Fibroblast of skin of left biceps (primary cell): ENCODE measurements at places on chromosomes 13 and 19.

- DNase-seq = no peak
Observed at GRCh38 chr19:41626278-41626677, 596 bp downstream of the CEACAM4 start.

DNA sequence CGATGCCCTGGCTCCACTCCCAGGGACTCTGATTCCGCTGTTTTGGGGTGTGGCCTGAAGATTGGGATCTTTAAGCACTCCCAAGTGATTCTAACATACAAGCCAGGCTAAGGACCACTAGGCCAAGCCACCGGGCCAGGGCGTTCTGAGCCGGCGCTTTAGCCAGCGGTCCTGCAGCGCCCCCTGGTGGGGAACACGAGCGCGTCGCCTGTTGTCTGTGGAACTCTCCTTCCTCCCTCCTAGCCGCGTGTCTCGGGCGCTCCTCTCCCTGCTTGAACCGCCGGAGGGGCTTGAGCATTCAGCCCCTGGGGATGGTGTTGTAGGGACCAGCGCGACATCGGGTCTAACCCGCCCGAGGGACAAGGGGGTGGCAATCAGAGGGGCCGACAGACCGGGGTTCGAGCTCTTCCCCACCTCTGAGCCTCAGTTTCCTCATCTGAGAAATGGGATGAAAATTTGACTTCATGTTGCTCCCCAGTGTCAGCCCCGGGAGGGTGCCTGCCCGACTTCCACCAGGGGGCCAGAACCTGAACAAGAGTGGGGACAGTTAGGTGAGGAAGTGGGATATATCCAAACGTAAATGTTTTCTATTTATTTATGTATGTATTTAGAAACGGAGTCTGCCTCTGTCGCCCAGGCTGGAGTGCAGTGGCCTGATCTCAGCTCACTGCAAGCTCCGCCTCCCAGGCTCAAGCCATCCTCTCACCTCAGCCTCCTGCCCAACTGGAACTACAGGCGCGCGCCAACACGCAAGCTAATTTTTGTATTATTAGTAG lies 18.0 kb upstream of the PNMA8B start:
- peak; percentile 47 for DNase-seq

DNA sequence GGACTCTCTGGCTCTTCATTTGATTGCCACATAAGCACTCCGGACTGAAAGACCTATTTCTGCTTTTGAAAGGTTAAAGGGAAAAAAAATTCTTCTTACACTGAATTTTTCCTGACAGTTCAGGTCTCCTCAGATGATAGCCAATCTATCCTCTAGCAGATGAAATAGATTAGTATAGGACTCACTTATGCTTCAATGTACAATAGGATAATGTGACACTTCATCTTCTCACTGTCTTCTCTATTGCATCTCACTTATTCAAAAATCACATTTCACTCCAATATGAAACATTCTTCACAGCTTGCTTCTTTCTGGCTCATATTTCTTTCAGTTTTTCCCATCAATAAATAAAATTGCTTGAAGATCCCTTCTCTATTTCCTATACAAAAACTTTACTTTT lies 860.9 kb upstream of the SLITRK6 start:
- no peak for DNase-seq

- no peak for DNase-seq
Observed at GRCh38 chr19:45994456-45994997, 740 bp upstream of the CCDC61 start.

GRCh38 chr13:47454986-47455385 lies 546.1 kb downstream of the SUCLA2 start:
- DNase-seq = no peak

- no peak for DNase-seq
Observed at GRCh38 chr19:55579766-55580621, 654 bp downstream of the ZNF579 start.

DNA sequence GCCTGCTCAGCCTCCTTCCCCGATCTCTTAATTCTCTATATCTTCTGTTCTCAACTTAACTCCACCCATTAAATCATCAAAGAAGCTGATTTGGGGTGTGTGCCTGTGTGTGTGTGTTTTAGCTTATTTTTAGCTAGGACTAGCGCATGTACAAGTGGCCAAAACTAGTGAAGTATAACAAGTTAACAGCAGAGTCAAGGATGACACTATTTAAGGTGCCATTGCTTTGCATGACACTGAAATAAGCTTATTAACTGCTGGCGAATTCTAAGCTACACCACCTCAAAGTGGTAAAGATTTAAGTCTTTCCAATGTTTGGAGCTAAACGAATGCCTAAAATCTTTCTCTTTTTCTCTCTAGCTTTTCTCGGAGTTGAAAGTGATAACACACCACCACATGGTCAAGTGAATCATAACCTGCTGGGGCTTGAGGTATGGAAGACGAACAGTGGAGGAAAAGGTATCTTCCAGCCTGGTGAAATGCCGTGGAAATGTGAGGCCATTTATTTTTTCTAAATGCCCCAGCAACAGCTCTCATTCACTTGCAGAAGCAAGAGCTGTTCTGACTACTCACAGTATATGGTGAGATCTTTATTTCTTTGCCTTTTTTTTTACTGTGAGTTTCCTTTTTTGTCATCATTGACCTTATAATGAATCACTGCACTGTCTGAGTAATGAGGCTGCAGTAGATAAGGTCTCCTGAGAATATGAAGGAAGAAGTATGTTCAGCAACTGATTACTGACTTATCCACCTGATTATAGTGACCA lies 570.3 kb downstream of the PCDH9 start:
- DNase-seq = no peak

GRCh38 chr13:99265821-99266426 lies 7.7 kb upstream of the GPR18 start:
- DNase-seq = no peak

GRCh38 chr19:36100476-36100875 lies 10.5 kb upstream of the OVOL3 start:
- no peak for DNase-seq

- no peak for DNase-seq
Observed at GRCh38 chr13:98599502-98600328, 22.8 kb upstream of the STK24 start.
